Midbrain (tissue), 1 donor: ENCODE measurements at places on chromosomes 1 and 21.

DNA sequence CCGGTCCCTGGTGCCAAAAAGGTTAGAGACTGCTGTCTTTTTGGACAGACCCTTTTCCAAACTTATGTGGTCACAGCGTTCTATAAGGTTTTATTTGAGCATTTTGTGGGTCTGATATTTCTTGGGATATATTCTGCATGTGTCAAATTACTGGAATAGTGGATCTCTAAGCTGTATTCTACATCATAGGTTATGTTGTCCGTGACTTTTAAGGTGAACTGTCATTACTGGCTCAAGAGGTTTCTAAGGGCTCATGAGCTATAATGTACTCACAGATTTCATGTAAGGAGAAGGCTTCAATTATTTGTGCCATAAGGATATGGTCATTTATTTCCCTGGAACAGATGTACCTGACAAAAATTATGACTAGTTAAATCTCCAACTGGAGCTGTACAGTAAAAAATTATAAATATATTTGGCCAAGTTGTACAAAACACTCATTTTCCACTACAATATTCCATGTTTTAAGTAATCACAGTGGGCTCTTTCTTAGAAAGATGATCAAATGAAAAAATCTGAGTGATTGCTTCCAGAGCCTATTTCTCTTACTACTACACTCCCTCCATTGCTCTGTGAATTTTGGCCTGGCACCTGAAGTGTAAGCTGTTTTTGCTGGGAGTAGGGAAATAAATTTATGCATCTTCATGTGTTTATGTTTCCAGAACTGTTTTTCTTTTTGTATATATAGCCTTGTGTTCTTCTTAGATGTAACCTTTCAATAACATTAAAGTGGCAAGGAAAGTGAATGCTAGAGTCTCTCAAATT lies 538.1 kb upstream of the ZRANB2 start:
- no peak for DNase-seq

DNA sequence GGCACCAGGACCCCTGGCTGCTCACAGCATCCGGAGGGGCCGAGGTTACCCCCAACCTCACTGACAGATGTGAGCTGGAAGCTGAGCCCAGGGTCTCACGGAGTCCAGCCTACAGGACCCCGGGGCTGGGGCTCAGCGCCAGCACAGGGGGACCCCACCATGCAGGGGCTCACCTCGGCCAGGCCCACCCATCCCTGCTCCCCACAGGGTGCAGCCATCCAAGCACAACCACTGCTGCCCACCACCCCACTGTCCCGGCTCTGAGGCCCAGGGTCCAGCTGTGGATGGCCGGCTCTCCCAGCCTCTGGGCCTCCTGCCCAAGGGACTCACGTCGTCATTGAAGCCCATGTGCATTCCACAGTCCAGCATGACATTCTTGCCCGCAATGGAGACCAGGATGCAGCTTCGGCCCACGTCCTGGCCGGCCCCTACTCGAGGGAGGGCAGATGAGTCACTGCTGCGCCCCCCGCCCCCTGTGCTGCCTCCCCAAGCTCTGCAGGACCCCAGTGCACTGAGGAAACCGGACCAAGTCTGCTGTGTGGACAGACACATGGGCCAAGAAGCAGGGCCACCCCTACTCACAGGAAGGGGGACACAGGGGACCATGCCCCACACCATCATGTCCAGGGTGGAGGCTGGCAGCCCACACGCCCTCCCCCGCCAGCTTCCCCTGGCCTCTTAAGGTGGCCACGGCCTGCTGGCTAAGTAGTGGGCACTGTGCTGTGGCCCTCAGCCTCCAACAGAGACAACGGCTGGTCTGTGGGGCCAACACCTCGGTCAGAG lies 3.6 kb downstream of the INTS11 start:
- no peak for DNase-seq

- DNase-seq = no peak
These were observed 34.7 kb downstream of the SH3BP5L start for GRCh38 chr1:248791010-248791409.

GRCh38 chr1:101511202-101511891 lies 274.5 kb downstream of the S1PR1 start:
- DNase-seq = no peak

- no peak for DNase-seq
These were observed 54.8 kb upstream of the NRDC start for GRCh38 chr1:51933344-51933743.

DNA sequence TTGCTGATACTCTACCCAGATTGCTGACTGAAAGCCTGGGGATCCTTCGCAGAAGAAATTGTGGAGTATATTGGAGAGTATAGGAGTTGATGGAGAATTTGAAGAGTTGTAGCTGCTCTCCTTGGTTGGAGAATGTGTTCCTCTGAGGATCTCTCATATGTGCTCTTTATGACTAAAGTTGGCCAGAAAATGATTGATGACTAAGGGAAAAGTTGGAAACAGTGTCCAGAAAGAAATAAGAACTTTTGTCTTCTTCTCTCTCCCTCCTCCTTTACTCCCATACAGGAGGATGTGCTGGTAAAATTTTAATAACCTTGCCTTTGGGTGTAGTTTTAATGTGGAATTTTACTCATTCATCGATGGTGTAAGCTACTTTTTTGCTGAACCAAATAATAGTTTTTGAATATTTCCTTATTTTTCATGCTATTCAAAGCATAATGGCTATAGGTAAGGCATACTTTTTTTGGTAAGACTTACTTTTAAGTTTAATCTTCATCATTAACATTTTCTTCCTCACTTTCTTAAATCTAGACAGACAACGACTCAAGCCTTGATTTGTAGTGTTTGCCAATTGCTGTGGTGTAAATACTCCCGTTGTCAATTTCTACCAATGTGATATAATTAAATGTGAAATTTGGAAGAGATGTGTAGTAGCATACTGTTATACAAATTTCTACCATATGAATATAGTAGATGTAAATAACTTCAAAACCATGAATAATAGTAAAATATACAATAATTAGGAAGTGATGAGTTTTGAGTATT lies 13.7 kb downstream of the C1orf141 start:
- no peak for DNase-seq

DNA sequence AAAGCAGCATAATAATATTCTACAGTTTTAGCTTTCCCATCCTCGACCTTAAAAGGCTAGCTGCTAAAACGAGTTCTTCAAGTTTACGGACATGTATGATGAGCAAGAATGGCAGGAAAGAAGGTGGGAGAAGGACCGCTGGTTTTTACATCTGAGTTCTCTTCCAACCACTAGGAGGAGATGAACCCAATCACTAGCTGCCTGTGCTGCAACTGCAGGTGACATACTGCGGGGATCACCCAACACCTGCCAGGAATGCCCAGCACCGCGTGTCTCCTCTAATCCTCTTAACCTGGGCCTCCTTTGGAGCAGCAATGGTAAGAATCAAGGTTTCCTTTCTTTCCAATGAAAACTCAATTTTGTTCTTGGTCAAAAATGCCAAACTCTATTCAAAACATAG lies 23.5 kb downstream of the TOR3A start:
- DNase-seq = no peak

GRCh38 chr1:210915890-210916507 lies 217.9 kb downstream of the KCNH1 start:
- no peak for DNase-seq

DNA sequence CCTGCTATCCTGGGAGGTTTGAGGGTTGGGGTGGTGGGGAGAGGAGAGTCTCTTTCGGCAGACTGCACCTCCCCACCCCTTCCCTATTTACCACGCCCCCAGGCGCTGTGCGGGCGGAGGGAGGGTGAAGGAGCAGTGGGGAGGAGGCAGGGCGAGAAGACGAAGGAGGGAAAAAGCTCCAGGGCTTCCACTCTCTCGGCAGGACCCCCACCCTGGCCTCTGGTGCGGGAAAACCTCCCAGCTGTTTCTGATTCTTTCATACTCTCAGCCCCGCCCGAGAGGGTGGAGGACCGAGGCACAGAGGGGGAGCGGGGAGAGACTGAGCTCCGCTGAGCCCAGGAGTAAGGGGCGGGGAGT lies 866 bp upstream of the WNT2B start:
- no peak for DNase-seq

DNA sequence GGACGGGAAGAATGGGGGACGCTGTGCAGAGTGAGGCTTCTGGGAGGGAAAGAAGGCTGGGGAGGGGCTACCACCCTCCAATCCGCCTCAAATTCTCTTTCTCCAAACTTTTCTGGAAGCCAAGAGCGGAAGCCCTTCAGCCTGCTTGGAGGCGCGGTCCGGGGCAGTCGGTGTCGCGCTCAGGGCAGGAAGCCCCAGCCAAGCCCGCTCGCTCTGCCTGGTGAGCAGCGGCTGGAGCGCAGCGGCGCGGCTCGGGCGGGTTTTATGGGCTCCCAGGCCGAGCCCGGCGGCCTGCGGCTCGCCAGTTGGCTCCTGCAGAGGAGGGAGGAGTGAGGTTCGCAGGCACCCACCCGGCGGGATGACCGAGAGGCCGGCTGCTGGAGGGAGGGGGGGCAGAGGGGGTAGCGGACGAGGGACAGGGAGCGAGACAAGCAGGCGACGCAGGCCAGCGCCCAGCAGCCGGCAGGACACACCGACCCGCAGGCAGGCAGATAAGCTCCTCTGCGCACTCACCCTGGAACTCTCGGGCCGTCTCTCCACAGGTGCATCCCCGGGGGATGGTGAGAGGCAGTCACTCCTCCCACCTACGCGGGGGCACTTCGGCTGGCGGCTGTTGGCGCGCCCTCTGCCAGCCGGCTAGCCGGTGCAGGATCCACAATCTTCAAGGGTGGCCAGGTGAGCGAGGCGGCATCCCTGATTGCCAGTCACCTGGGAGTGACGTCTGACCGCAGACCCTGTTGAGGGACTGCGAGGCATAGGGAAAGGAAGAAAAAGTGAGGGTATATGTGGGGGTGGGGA lies at the start of gene AVPR1B:
TSS of gene AVPR1B (minus strand) at position 238 of the 798 bp plus-strand sequence. CDS start 498 bp downstream, outside the sequence.
- DNase-seq = peak; percentile 28

GRCh38 chr1:235051521-235051920 lies 77.1 kb downstream of the TOMM20 start:
- no peak for DNase-seq

- DNase-seq = no peak
These were observed 80.9 kb downstream of the ABCA4 start for GRCh38 chr1:94039871-94040569.

DNA sequence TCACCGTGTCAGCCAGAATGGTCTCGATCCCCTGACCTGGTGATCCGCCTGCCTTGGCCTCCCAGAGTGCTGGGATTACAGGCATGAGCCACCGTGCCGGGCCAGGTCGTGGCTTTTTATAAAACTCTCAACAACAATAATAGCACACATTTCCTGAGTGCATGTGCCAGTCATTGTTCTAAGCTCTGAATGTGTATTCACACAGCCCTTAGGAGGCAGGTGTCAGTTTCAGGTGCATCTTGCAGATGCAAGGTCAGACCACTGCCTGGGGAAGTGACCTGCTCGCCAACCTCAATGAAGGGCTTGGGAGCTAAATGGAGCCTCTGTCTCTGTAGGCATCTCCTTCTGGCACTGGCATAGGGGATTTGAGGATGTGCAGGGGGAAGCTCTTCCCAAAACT lies 1.6 kb upstream of the LEFTY2 start:
- no peak for DNase-seq

GRCh38 chr21:38597421-38597820 lies 99.1 kb upstream of the ERG start:
- no peak for DNase-seq

DNA sequence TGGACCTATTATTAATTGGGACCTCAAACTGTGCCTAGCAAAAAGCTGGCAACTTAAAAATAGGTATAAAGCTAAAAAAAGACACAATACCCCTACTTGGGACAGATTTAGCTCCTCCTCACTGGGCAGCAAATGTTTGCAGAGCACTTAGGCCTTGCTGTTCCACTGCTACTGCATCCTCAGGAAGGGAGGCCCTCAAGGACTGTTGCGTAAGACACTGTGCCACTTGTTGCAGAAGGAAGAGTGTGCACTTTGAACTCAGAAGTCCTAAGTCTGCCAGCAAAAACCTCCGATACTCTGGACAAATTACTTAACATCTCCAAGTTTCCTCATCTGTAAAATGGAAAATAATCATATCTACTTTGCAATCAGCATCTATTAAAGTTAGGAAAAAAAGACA lies 322.9 kb downstream of the BARHL2 start:
- no peak for DNase-seq

GRCh38 chr1:193260056-193260745 lies 73.8 kb upstream of the B3GALT2 start:
- no peak for DNase-seq

GRCh38 chr1:164667001-164667400 lies 108.0 kb downstream of the PBX1 start:
- no peak for DNase-seq

- peak; percentile 37 for DNase-seq
These were observed 1.3 kb downstream of the ST6GALNAC3 start for GRCh38 chr1:76075877-76076276.

- DNase-seq = no peak
These were observed 4.2 kb downstream of the PROK1 start for GRCh38 chr1:110455151-110455550.

GRCh38 chr1:45880930-45881329 lies 77.5 kb downstream of the MAST2 start:
- DNase-seq = no peak

- DNase-seq = no peak
These were observed 127.1 kb downstream of the S1PR1 start for GRCh38 chr1:101363891-101364318.

GRCh38 chr1:167512046-167512654 lies 6.2 kb downstream of the CD247 start:
- no peak for DNase-seq

DNA sequence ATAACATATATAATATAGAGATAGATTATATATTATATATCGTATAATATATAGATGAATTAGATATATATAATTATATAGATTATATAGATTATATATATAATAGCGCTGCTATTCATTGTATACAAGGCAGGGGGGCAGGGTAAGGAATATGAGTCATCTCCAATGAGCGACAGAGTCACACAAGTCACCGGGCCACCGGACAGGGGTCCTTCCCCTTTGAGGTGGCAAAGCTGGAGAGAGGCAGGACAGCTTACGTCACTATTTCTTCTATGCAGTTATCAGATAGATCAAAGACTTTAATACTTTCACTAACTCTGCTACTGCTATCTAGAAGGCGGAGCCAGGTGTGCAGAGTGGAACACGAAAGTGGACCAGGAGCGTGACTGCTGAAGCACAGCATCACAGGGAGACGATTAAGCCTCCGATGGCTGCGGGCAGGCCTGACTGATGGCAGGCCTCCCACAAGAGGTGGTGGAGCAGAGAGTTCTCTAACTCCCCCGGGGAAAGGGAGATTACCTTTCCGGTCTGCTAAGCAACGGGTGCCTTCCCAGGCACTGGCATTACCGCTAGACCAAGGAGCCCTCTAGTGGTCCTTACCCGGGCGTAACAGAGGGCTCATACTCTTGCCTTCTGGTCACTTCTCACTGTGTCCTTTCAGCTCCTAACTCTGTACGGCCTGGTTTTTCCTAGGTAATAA lies 2154.7 kb downstream of the MRPL39 start:
- no peak for DNase-seq

- no peak for DNase-seq
These were observed 15.1 kb downstream of the FALEC start for GRCh38 chr1:150530491-150531159.
